ENCODE measurements at places on chromosomes 2 and 18.

DNA sequence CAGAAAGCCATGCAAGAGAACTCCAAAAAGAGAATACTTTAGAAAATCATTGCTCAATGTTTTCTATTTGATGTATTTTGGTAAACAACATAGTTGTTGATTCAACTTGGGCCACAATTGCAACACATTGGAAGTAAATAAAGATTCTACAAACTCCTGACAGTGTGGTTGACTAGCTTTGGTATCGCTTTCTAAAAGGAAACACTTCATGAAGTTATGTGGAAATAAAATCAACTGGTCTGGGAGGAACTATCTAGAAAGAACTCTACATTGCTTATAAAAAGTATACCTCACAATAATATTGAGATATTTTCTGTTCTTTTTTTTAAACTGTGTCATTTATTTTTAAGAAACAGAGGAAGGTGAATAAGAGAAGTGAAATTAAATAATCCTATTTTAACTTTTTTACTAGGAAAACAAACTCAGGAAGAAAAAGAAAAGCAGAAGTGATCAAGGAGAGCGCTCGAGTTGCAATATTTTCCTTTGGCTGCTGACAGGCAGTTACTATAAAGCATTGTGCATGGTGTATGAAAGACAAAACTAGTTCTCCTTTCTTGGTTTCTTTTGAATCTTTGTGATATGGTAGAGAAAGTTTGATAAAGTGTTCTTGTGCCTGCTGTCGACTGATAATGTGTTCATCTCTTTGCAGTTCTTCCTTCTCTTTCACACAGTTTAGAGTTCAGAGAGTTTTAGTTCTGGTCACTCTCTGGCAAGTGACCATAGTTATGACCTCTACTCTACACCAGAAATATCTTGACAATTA lies 3.0 kb downstream of the DHRS9 start:
- no peak for DNase-seq

- DNase-seq = no peak
These were observed 923.7 kb downstream of the SLC4A3 start for GRCh38 chr2:220550995-220551700.

GRCh38 chr2:113791697-113792590 lies 35.5 kb upstream of the SLC35F5 start:
- peak; percentile 54 for DNase-seq

DNA sequence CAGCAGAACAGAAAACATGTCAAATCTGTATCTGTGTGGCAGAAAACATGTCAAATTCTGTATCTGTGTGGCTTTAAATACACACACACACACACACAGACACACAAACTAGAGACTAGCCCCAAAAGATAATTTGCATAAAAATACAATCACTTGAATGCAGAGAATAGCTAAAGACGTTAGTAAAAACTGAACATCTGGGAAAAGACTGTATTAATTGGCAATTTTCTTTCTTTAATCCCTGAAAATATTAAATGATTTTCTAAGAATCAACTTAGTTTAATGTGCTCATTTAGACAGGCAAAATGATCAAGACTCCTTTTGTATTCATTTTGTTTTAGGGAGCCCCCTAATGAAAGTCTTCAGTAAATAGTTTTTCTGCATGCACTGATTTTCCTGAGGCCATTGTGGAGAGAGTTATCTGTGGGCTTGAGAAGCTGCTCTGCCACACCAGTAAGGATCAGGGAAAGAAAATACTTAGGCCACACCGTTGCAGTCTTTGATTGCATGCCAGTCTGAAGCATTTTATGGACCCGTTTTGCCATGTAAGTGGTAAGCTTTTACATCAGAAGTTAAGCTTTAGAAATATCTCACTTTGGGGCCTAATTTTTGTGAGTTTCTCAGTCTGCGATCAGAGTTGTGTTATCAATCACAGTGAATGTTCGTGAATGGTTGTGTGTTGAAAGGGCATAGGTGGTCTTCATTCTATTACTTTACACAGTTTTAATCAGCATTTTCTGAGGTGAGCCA lies 2.2 kb downstream of the SPATS2L start:
- DNase-seq = no peak

DNA sequence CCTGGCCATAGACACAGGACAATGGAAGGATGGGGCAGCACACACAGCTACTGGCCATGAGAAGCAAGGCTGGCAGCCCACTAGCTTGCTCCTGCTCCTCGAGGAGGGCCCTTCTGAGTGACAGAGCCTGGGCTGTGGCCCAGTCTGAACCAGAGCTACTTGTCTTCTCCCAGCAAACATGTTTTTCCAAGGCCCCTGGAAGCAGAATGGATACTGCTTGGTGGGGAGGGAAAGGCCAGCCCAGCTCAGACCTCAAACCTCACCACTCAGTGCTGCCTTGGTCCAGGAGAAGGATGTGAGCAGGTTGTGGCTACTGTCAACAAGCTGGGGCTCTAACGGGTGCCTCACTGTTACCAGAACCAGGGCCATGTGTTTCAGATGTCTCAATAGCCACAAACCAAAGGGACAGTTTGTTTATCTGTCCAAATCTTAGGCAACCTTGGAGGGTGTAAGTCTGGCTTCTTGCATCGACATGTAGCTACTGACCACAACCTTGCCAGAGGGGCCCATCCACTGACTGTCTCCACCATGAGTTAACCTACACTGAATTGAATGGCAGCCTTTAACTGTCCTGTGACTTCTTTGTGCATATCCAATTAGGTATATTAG lies 98.6 kb downstream of the TGFA start:
- no peak for DNase-seq

GRCh38 chr2:71330585-71331330 lies 824 bp upstream of the ZNF638 start:
- no peak for DNase-seq
